Epithelial cell of proximal tubule (primary cell): ENCODE measurements at places on chromosomes 16 and 17. TPM values are rescaled to one million over a fixed set of nuclear protein-coding genes. Genes with fewer than 3 reads are reported as not detected.

Gene PHB1
- total RNA-seq: 166 and 263 TPM in 2 replicates

GRCh38 chr17:74457820-74458166 is 8.6 kb upstream of the CD300A start:
- DNase-seq: no peak

GRCh38 chr16:369275-369865 is 968 bp downstream of the MRPL28 start:
- no peak for DNase-seq

GRCh38 chr16:55189682-55190636 is 134.0 kb upstream of the IRX6 start:
- no peak for DNase-seq

Gene C16orf96
- not detected in 2 replicates for total RNA-seq

DNA sequence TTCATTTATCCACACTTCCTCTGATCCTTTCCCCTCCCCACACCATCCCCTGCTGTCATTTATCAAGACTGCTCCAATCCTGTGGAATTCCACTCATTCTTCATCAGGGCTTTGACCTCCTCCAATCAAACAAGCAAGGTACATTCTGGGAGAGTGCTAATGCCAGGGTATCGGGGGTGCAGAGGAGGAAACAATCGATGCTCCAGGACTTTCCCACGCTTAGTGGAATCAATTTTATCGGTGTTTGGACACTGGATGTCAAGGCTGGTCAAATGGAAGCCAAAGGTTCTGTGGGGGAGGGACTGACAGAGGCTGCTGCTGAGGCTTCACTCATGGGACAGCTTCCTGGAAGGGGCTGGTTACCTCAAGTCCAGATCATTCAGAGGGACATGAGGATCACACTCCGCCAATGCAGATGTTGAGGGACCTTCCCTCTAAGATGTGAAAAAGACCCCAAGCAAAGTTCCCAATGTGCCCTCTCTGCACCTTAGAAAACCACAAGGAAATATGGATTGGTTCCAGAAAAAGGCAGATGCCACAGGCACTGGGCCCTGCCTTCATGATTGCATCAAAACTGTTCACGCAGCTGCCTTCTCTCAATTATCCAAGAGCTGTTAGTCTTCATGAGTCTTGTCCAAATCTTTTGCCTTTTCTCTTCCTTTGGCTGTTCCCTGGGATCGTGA is 44.7 kb upstream of the SOX9 start:
- no peak for DNase-seq
